Naive thymus-derived CD8-positive, alpha-beta T cell (primary cell): ENCODE measurements at places on chromosomes 13 and 19. TPM values are rescaled to one million over a fixed set of nuclear protein-coding genes. Genes with fewer than 3 reads are reported as not detected.

Gene CNMD
- total RNA-seq, result not detected

- no peak overlapping the region for H3K4me3 ChIP-seq
- H3K4me1 ChIP-seq, result peaks cover 2% of the 10 kb centered on the region
- no peak overlapping the region for H3K27ac ChIP-seq
- H3K36me3 ChIP-seq, result peaks cover 6% of the 10 kb centered on the region
These were observed 270.4 kb downstream of the TEX29 start for GRCh38 chr13:111590796-111591195.

DNA sequence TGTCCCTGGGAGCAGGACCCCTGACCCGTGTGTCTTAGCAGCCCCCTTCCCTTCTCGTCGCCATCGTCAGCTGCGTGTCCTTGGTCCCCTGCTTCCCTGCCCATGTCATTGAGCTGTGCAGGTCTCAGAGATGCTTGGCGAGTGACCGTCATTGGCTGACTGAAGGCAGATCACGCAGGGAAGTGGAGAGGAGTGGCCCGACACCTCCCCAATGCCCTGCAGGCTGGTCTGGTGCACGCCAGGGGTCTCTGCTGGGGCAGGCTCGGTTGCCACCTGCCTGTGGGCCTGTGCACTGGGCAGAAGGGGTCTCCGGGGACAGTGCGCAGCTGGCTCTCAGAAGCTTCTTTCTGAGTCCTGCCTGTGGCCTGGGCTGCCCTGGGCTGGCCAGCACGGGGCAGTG lies 6.2 kb downstream of the GNA11 start:
- H3K27me3 ChIP-seq, result peaks cover 7% of the 10 kb centered on the region
- no peaks in the 10 kb centered on the region for H3K36me3 ChIP-seq
- H3K27ac ChIP-seq, result no peak overlapping the region

- peaks cover 48% of the 10 kb centered on the region for H3K27me3 ChIP-seq
- H3K27ac ChIP-seq, result no peak overlapping the region
- H3K4me1 ChIP-seq, result no peaks in the 10 kb centered on the region
- no peaks in the 10 kb centered on the region for H3K36me3 ChIP-seq
These were observed 41.0 kb upstream of the SOX21 start for GRCh38 chr13:94753327-94753726.
